ENCODE measurements at places on chromosomes 5 and 9.

DNA sequence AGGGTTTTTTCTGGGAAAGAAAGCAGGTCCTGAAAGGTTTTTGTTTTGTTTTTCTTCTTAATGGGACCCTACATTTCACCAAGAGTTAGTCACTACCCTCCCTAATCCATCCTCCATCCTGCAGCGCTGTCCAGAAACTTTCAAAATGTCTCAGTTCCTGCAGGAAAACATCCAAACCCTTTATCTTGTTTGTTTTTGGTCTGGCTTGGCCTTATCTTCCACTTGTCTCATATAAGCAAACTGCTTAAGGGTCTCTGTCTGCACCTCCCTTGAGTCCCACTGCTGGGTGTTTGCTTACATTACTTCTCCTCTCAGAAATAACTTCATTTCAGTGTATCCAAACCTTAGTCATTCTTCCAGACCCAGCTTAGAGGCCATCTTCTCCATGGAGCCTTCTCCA, 11.0 kb upstream of the TRAF1 start:
- no peak for DNase-seq

DNA sequence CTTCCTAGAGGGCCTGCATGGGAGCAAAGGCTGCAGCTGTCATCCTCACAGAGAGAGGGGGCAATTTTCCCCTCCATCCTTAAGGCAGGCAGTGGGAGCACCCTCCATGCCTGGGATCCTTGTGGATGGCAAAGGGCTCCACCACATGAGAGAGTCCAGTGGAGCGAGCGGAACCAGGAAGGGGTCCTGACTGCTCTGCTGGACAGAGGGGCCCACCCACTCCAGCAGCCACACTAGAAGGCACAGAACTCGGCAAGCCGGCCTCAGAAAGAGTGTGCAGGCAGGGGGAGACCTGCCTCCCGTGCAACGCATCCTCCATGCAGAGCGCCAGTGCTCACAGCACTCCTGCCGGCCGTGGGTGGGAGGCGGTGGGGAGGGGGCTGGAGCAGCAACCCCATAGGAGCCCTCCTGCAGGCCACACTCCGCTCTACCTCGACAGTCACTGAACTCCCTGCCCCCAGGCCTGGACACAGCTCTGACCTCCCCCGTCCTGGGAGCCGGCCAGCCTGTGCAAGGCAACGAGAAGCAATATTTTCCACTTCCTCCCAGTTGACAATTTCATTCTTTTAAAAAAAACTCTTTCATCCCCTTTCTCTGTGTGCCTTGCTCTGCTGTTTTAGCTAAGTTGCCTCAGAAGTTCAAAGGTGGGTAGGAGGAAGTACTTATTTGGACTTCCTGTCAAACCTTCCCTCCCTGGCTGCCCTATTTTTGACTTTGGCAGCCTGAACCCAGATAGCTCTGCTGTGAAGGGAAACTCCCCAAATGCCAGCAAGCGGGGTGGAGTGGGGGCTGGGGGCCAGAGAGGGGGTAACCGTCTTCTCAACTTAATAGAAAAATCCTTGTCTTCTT, 5.3 kb upstream of the LCP2 start:
- DNase-seq, result peak; percentile 67

DNA sequence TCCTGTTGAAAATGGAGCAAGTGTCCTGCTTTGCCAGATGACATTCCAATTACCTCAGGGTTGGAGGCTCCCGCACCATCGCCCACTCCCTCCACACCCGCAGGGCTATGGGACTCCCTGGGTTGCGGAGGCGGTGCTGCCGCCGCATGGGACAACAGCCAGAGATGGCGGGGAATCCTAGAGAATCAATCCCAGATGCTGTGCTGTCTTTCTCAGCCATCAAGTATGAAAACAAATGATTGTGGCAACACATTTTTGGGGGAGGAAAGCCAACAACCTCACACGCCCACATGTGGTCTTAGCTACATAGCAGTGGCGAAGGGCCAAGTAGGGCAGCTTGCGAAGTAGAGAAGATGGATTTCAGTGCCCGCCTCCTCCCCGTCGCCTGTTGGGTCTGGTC, 46.7 kb downstream of the IL31RA start:
- peak; percentile 73 for DNase-seq

DNA sequence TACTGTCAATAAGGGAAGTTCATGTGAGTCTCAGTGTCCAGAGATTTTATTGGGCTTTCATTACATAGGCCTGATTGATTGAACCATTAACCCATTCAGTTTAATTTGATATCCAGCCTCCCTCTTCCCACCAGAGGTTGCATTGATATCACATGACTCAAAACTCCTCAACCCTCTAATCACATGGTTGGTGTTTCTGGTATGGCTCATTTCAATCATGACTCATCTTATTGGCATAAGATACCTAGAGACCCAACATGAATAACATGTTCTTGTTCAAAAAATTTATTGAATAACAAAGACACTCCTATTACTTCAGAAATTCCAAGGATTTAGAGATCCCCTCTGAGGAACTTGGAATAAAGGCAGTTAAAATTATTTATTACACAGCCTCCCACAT, 982.2 kb downstream of the TLE1 start:
- DNase-seq, result no peak

GRCh38 chr9:1455766-1456165, 405.6 kb downstream of the DMRT2 start:
- DNase-seq, result no peak

DNA sequence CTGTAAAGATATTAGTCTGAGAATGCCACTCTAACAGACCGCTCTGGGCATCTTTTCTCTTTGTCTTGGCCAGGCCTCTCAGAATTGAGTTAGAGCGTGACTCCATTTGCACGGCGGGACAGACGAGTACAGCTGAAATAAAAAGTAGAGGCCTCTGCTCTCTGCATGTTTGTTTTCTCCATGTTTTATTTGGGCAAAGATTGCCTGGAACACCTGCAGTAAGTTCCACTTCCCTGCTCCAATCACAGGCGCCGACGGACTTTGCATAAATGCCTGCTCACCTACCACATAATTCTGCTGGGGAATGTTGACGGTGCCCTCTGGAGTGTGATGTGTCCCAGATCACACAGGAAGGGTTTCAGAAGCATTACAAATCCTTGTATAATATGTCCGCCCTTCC, 10.6 kb downstream of the SPOCK1 start:
- no peak for DNase-seq

DNA sequence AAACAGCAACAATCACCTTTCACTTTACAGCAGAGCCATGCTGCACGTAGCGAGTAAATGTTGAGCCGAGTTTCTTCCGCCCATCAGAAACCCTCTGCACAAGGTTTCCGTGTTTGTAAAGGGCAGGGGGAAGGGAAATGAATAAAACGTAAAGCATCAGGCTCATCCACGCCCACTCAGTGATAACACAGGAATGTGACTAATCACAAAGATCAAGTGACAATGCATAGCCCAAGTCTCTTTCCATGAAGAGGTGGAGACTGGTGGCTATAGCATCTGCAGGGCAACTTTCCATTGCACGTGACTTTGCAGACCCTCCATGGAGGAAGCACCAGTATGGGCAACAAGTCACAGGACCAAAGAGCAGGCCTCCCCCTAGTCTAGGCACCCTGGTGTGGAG, 56.6 kb downstream of the CAMSAP1 start:
- no peak for DNase-seq

- no peak for DNase-seq
Observed at GRCh38 chr9:98890256-98890655, 53.5 kb upstream of the COL15A1 start.

GRCh38 chr5:36026706-36027465, 35.7 kb upstream of the UGT3A1 start:
- no peak for DNase-seq

DNA sequence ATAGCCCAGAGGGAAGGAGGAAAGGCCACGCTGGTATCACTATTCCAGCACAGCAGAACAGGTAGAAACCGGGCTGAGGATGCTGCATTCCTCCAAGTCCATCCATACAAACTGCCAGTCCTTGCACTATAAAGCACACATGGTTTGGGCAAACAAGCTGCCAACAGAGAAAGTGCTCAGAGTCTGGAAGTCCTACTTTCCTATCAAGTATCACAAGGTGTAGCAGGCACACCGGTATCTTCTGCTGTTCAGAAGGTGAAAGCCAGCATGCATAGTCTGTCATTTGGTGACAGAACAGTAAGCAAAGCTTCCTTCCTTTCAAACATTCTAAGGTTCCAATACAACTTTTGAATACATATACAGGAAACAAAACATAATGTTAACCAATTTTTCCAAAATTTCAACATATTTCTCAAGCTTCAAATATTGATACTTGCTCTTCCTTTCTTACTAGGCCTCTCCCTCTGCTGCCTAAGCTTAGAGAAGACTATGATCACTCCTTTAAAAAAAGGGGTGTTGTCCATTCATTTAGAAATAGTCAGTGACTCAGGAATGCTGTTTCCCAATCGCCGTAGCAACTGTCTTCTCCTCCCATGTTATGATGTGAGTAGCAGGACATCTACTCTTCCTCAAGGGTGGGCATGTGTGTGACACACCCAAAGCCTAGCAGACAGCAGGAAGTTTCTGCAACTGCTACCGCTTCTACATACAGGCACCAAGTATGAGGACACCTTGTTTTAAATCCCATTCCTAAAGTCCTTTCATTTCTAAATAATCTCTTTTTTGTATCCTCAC, 14.7 kb downstream of the DIAPH1 start:
- DNase-seq, result peak; percentile 53

Data from left hindlimb (tissue), 1 donor.